ENCODE measurements at places on chromosomes 5 and 9.

DNA sequence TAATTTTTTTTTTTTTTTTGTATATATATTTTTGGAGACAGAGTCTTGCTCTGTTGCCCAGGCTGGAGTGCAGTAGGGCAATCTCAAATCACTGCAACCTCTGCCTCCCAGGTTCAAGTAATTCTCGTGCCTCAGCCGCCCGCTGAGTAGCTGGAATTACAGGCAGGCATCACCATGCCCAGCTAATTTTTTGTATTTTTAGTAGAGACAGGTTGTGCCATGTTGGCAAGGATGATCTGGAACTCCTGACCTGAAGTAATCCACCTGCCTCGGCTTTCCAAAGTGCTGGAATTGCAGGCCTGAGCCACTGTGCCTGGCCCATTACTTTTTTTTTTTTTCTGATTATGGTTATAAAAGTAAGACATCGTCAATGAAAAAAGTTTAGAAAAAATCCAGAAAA lies 84.0 kb upstream of the LMNB1 start:
- no peak for DNase-seq

DNA sequence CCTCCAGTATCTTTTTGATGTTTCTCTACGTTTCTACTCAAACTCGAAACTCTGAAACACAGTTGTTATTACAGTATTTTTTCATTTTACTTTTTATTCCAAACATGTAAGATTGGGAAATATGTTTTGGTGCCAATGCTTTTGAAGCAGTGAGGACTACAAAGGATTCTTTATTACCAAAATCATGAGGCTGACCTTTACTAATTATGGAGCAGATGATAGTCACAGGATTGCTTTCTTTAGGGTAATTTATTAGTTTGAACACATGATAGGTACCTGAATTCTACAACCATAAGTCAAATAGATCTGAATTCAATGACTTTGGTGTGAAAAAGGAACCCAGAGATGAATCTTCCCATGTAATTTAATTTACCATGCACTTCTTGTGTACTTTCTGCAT lies 2015.1 kb upstream of the C9orf72 start:
- DNase-seq, result no peak

DNA sequence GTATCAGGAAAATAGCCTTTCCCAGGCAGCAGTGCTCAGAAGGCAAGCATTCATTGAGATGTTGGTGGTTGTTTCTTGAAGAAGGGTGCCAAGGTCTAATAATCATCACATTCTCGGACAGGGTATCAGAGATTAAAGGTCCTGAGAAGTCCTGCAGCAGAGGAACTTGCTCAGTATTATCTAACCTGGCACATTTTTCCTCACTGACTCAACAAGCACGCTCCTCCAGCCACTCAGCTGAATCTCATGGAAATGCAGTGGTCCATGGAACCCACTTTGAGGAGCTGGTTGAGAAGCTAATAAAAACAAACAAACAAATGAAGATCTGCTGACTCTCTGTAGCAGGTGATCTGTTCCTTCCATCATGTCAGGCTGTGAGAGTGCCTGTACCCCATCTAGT lies 35.3 kb upstream of the ICE1 start:
- DNase-seq, result no peak

- no peak for DNase-seq
Observed at GRCh38 chr9:3186751-3187150, 339.1 kb downstream of the RFX3 start.

GRCh38 chr9:69397384-69398214 lies 72.6 kb downstream of the ENTREP1 start:
- DNase-seq, result no peak

DNA sequence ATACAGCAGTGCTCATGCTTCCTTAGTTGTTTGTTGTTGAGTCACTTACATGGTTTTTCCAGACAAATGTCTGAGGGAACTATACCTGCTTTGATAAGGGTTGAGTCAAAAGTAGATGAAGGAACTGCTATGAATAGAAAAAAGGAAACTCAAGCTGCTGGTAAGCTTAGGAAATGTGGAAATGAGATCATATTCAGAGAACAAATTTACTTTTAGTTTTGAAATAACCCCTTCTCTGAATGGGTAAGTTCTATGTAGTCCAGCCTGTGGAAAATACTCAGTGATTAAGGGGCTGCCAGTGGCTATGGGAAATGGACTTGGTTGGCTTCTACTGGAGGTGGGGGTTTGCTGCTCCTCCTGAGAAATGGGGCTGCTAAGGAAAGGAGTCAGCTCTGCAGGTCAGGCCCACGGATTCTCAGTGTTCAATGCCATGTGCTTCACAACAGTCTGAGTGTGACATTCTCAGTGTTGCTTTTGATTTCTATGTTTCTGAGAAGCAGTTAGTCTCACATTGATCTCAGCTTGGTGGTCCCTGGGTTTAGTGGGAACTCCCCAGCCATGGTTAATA lies 47.7 kb upstream of the GLRX start:
- no peak for DNase-seq

DNA sequence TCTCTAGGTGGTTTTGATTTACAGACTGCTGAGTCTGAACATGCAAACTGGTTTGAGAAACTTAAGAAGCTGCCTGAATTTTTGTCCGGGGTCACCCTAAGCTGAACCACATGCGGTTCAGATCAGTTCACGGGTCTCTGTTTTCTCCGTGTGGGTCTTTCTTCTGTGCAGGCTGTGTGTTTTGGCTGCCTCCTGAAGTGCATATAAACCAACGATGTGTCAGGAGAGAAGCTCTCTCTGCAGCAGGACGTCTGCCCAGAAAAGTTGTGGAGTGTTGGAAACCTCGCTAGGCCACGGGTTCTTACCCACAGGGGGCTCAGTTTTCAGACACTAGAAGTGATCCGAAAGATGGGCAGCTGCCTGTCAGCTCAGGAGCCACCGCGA lies 364.2 kb downstream of the IRX2 start:
- no peak for DNase-seq

GRCh38 chr5:142941245-142941644 lies 171.1 kb downstream of the ARHGAP26 start:
- DNase-seq, result no peak

DNA sequence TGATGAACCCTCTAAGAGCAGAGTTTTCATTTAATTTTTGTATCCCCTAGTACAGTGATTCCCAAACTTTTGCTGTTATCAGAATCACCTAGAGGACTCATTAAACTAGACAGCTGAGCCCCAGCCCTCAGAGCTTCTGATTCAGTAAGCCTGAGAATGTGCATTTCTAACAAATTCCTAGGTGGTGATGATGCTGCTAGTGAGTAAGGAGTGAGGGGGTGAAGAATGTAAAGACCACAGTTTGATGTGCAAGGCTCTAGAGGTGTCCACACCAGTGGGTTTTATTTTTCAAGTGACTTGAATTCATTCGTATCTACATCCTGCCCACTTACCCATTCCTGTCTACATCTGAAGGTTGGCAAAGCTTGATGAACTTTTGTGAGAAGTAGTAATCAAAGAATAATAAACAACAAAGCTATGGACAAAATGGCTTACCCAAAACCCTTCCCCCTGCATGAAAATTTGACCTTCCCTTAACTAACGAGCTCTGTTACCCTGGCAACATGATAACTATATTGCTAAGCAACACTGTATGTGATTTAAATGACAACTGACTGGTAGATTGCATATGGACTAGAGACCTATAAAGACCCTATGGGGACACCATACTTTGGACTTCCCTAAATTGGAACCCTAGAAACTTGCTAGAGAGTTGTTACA lies 35.2 kb downstream of the DTWD2 start:
- DNase-seq, result no peak

DNA sequence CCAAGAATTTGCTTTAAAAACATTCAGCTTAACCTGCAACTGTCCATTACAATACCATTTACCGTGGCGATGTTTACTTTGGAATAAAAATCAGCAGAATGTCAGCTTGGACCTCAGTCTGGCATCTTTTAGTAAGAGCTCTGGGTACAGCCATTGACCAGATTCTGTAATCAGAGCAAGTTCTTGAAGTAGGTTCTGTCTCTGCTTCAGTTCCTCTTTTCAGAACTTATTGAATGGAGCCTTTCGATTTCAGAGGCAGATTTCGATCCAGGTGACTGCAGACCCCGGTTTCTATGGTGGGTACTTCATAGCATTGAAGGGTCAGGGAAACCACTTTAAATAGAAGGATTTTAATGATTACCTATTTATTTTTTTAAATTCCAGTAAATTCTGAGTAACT lies 53.4 kb upstream of the SV2C start:
- no peak for DNase-seq

- DNase-seq, result no peak
Observed at GRCh38 chr9:112013266-112013665, 116.7 kb downstream of the UGCG start.

DNA sequence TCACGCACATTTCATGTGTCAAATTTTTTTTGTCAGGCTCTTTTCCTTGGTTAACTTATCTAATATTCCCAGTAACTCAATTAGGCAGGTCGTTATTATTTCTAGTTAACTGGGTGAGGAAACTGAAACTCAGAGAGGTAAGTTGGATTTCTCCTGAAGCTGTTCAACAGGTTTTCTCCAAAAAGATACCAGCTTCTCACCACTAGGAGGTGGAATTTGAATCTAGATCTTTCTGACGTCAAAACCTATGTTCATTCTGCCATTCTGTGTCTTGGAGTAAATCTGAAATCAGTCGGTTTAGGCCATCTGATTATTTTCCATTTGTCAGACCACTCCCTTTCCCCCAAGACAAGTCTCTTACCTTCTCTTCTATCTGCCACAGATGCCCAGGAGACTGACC lies 572.9 kb downstream of the ACTL7B start:
- no peak for DNase-seq

DNA sequence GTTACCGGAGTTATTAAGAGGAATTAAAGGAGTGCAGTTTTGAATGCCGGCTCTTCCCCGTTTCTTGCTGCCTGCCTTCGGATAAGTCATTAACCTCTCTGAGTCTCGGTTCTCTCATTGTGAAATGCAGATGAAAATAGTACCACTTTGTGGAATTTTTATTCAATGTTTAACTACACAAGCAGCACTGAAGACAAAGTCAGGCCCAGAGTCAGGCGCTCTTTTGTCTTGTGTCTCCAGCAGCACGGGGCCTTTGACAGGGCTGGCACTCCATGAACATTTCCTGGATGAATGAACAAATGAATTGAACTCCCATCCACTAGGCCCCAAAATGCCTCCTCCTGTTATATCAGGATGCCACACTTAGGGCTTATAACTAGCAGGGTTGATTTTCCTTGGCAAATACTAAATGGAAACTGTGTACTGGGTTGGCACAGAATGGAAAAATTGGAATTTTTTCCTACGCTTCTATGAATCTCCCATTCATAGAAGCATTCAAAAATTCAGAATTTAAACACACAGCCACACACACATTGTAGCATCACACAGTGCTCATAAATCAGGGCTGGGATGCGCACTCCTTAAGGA lies 332.8 kb downstream of the MLLT3 start:
- no peak for DNase-seq

GRCh38 chr5:54753034-54753433 lies 232.4 kb downstream of the ESM1 start:
- DNase-seq, result no peak

GRCh38 chr5:90581956-90582355 lies 23.4 kb downstream of the ADGRV1 start:
- no peak for DNase-seq

DNA sequence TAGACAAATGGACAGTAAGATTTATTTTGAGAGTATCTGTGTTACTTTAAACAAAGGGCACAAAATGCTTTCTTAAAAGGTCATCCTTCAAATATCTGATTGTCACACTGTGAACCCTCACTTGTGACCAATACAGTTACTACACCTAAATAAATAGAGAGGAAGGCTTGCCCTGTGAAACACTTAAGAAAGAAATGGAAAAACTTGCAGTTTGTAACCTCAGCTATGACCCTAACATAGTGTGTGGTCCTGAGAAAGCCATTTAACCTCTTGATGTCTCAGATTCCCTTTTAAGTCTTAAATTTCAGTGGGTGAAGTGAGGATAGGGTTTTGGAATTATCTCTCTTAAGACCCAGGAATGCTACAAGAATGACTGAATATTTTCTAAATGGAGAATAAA lies 126.7 kb upstream of the SLC27A6 start:
- DNase-seq, result no peak

- DNase-seq, result no peak
Observed at GRCh38 chr5:110545716-110546115, 180.8 kb downstream of the TMEM232 start.

DNA sequence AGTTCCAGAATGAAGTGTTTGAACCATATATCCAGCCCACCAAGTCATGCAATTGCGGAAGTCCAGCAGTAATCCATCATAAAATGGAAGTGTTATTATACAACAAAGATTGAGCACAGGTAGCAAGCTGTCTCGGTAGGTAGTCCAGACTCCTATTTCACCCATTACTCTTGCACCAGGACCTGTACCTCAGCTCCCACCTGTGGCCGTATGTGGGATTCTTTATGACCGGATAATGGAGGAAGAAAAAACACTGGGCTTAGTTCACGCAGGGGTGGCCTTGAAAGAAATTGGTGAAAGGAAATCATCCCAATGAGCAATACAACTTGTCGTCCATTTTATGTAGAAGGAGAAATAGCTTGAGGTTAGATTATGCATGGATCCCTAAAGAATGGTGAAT lies 216.3 kb downstream of the ESM1 start:
- no peak for DNase-seq

DNA sequence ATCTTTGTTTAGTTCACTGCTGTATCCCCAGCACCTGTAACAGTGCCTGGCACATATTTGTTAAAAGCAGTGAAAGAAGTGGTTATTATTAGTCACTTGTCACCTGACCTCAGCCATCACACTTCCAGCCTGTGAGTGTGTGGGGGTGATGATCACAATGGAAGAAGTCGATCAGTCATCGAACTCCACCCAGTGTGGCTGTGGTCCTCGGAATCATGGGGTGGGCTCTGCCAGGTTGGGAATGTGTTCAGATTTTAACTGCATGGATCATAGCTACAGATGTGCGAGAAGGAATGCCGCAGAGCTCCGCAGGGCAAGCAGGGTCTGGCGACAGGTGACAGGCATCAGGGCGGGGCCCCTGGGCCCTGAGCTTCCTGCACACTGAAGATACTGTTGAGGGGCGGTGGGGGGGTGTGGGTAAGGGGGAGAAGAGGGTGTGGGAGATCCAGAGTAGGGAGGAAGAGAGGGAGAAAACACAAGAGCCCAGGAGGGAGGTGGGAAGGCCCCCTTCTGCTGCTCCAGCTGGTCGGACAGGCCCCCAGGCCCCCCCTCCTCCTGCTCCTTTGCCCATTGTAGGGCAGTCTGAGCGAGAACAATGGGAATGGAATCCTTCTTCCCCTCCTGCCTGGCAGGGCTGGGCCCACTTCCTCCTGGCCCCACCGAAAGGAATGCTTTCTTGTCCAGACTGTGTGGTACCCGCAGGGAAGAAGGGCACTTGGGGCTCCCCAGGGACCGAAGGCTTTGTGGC lies 89.6 kb downstream of the SPRY4 start:
- DNase-seq, result no peak
